Psoas muscle (tissue), 8 donors: ENCODE measurements at places on chromosomes 5 and 9.

GRCh38 chr5:168019143-168019542 is 272.3 kb upstream of the WWC1 start:
- DNase-seq: no peak

- DNase-seq: no peak
Observed at GRCh38 chr5:122743261-122743660, 31.6 kb upstream of the SNX2 start.

GRCh38 chr5:159451197-159452052 is 121.1 kb upstream of the IL12B start:
- DNase-seq: no peak

DNA sequence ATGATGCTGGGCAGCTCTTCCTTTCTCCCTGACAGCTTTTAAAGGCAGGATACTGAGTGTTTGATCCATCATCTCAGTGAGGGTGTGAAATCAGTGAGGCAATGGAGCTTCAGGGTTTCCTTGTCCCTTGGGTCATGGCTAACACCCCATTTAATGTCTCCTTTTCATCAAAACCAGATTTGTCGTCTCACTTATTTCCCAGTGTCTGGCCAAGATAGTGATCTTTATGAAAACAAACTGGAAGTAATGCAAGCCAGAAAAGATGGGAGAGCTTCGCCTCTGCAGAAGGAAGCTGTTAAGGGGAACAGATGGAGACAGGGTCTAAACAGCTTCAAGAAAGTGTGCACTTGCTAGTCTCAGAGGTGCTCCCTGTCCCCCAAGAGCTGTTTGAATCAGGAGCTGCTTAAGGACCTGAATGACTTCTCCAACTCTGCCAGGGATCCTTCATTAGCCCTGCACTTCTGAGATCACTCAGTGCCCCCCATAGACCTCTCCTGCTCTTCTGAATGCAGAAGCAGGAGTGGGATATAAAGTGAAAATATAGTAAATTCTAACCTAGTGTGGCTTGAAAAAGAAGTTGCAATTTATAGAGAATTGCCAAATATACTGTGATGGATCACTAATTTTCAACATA is 96.1 kb downstream of the F2RL2 start:
- DNase-seq: no peak

DNA sequence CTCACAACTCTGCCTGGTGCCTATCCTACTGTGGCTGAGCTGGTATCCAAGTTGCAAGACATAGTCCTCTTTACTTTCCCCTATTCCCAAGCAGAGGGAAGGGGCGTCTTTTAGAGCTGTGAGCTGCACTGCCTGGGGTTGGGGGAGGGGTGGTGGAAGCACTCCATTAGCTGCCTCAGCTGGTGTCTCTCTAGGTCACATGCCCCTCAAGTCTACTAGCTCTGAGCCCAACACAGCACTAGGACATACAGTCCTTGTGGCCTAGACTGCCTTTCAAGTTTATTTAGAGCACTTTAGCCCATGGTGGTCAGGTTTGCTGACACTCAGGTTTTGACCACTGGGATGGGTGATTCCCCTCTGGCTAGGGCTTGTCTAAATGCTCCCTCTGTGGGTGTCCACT is 54.7 kb downstream of the SREK1 start:
- DNase-seq: no peak

DNA sequence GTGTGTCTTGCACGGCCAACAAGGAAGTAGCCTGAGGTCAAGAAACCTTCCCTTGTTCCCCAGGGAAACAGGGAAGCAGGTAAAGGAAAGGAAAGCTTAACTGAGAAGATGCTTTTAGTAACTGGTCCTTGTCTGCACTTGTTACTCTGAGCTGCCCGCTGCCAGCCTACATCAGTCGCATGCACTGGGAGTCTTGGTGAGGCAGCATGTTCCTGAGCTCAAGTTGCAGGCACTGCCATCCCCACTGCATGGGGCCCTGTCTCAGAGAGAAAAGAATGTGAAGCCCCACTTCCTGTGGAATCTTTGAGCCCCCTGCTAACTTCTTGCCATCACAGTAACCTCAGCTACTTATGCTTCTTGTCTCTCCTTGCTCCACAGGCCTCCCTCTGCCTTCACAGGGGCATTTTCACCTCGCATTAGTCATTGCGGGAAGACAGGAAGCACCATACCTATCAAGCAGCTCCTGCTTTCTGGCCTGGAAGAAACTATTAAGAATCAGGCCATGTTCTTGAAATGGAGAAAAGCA is 344.1 kb upstream of the ADAMTSL1 start:
- DNase-seq: no peak

DNA sequence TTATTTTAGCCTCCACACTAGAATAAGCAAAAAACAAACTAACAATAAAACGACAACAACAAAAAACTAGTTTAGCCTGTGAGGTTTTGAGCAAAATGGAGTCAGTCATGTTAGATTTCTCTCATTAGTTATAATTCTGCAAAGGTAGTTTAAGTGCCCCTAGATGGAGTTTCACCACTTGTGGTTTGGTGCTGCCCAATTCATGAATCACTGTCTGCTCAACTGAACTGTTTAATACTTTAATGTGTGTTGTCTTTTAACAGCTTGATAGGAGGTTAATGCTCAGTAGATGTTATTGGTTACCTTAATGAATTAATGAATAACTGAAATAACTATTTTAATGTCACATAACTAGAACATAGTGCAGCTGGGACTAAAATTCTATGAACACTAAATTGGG is 3.5 kb upstream of the PLAA start:
- DNase-seq: no peak

DNA sequence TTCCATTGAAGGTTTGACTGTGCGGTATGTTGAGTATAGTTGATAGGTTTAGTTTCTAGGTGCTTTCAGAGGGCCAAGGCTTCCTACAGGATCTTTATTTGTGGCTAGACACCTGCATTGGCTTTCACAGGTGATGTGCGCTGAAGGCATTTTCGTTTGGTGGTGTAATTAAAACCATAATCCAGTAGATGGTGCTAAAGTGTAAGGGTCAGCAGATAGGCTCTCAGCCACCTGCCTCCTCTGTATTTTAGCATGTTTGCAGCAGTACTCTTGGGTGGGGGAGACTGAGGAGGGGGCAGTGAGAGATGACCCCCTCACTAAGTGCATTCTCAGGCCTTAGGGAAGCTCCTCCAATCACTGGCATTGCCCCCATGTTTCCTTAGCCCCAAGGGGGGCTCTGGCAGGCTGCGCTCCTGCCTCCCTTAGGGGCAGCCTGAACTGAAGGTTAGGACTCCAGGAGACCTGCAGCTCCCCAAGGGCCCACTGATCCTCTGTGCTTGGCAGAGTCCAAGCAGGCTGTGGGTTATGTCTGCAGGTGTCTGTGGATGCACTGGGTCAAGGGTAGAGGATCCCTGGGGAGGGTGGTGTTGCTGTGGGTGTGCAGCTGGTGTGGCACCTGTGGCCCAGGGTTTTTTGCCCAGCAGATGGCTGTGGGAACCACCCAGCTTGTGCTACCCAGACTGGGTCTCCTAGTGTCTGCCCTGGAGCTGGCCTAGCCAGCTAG is 23.4 kb downstream of the CDK20 start:
- DNase-seq: no peak

- DNase-seq: no peak
Observed at GRCh38 chr9:126893079-126893478, 21.5 kb upstream of the RALGPS1 start.

DNA sequence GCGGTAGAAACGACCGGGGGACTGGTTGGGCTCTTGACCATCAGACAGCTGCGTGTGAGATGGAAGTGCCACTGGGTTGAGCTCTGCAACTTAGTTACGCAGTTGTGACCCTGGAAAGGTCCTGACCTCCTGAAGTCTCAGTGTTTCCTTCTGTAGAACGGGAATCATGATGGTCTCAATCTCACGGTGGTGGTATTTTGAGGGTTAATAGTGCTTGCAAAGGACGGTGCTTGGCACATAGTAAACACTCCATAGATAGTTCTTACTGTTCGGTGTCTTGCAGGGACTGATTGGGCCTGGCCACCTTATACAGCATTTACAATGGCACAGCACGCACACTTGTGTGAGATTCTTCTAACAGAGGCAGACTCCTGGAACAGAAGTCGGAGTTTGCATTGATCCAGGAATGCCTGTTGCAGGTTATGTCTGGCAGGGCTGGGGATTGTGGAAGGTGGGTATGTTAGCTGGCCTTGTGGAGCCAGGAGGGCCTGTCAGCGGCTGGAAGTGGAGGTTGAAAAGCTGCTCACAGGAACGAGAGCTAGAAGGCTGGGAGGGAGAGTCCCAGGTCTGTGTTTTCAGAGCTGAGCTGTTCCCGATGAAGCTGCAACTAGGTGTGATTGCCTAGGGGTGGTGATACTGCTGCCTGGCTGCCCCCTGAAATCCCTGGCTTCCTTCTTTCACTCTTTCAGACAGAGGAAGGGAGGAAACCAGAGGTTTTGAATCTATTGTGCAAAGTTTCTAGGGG is 962 bp upstream of the TXN start:
- DNase-seq: no peak
